Small intestine (tissue), 16 donors: ENCODE measurements at places on chromosomes 11 and 22.

DNA sequence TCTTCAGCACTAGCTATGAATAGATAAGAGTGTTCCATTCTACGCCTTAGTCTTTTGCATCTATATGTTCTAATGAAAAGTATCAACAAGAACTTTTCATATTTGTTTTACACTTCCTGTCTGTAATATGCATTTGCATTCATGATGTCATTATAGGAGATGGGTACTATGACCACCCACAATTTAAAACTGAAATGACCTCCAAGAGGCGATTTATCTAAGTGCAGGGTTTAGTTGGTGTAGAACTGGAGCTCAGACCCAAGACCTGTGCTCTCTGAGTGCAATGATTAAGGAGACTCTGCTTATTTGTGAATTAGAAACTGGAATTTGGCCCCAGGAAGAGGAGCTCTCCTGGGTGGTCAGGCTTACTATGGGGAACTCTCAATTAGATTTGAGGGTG lies 289.1 kb downstream of the ETS1 start:
- H3K36me3 ChIP-seq = no peaks in the 10 kb centered on the region
- H3K4me3 ChIP-seq = no peak overlapping the region
- H3K27ac ChIP-seq = peak overlapping the region; percentile 1
- no peak for DNase-seq
- H3K27me3 ChIP-seq = no peaks in the 10 kb centered on the region

- no peaks in the 10 kb centered on the region for H3K36me3 ChIP-seq
- DNase-seq = no peak
- no peaks in the 10 kb centered on the region for H3K4me1 ChIP-seq
- H3K27me3 ChIP-seq = no peaks in the 10 kb centered on the region
- H3K27ac ChIP-seq = no peak overlapping the region
Observed at GRCh38 chr11:93340223-93340622, 9.7 kb downstream of the DEUP1 start.

DNA sequence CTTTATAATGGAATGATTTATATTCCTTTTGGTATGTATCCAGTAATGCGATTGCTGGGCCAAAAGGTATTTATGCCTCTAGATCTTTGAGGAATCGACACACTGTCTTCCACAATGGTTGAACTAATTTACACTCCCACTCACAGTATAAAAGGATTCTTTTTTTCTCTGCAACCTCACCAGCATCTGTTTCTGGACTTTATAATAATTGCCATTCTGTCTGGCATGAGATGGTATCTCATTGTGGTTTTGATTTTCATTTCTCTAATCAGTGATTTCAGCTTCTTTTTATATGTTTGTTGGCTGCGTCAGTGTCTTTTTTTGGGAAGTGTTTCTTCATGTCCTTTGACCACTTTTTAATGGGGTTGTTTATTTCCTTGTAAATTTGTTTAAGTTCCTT lies 679.3 kb downstream of the JRKL start:
- H3K27ac ChIP-seq = no peak overlapping the region
- no peaks in the 10 kb centered on the region for H3K27me3 ChIP-seq
- H3K36me3 ChIP-seq = no peaks in the 10 kb centered on the region
- no peaks in the 10 kb centered on the region for H3K4me1 ChIP-seq

GRCh38 chr11:74847395-74847794 lies 98.7 kb downstream of the RNF169 start:
- no peaks in the 10 kb centered on the region for H3K27me3 ChIP-seq
- no peak overlapping the region for H3K27ac ChIP-seq
- H3K4me3 ChIP-seq = no peak overlapping the region
- peaks cover 80% of the 10 kb centered on the region for H3K36me3 ChIP-seq
- H3K4me1 ChIP-seq = no peaks in the 10 kb centered on the region
- no peak for DNase-seq

DNA sequence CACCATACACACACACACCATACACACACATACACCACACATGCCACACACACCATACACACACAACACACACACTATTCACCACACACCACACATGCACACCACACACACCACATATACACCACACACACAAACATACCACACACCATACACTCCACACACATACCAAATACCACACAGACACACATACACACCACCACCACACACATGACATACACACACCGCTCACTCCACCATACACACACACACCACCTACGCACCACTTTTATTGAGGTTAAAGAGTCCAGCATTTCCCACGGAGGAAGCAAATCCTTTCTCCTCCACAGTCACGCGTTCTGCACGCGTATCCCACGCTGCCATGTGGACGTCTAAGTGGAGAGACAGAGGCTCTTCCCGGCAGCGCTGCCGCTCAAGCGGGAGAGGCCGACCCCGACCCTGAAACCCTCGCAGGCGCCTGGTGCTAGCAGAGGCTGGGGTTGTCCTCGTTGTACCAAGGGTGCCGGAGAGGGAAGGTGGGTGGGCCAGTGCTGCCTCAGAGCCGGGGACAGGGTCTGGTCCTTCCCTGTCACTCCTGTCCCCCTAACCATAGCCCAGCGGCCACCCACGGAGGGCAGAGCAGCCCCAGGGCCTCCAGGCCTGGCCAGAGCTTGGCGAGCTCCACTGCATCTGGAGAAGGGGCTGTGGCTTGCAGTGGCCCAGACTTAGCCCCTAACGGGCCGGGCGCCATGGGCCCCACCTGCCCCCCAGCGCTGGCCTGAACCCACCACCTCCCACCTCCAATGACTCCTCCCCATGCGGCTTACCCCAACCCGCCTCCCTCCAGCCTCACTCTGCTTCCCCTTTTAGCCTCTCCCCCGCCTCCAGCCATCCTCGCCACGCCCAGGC lies 1495.0 kb downstream of the BRD1 start:
- no peaks in the 10 kb centered on the region for H3K27me3 ChIP-seq
- H3K4me1 ChIP-seq = no peaks in the 10 kb centered on the region
- no peaks in the 10 kb centered on the region for H3K36me3 ChIP-seq
- no peak overlapping the region for H3K4me3 ChIP-seq

DNA sequence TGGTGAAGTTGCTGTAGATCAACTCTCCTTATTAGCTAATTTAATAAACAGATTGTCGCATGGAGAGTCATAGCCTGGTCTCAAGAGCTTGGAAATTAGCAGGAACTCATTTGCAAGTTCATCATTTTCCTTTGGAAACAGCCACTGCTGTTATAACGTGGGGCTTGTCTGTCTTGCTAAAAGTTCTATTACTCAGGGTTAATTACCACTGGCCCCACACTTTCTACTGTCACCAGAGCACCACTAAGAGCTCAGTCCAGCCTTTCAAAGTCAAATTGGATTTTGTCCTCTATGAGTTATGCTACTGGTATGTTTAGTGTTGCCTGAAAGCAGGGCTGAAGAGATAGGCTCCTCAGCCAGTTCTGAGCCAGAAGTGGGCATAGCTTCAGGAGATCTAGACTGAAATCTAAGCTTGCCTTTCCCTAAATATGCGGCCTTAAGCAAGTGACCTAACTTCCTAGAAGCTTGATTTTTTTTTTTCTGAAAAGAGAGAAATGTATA lies 292.2 kb downstream of the INSC start:
- no peak overlapping the region for H3K4me3 ChIP-seq
- no peaks in the 10 kb centered on the region for H3K36me3 ChIP-seq
- no peaks in the 10 kb centered on the region for H3K27me3 ChIP-seq
- H3K27ac ChIP-seq = peak overlapping the region; percentile 21

DNA sequence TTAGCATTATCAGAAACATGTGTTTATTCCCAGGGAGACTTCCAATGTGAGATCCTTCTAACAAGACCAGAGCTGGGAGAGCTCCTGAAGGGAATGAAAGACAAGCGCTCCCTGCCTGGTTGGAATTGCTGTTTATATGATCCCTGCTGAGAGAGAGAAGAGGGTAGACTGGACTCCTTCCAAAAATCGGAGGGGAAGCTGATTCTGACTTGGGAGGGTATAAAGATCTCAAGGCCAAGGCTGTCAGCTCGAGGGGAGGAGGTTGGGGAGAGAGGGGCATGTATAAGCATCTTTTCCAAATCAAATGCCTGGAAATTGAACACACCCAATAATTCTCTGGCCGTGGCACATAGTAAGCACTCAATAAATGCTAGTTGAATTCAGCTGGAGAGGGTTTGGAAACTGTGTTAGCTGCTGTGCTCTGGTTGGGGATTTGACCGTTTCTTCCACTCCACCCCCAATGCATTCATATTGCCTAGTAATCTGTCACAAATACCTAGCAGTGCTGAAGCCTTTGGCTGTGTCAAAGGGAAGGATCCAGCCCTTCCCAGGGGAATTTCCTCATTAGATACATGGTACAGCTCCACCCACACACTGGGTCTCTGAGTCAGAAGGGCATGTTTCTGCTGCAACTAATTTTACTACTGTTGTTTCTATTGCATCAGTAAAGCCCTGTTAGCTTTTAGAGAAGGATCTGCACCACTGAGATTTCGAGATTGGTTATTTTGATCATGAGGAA lies 61.5 kb downstream of the CACNG2 start:
- H3K27ac ChIP-seq = no peak overlapping the region
- no peaks in the 10 kb centered on the region for H3K36me3 ChIP-seq
- peaks cover 2% of the 10 kb centered on the region for H3K27me3 ChIP-seq
- H3K4me3 ChIP-seq = no peak overlapping the region
- no peak for DNase-seq

GRCh38 chr22:23389271-23390071 lies 190.6 kb downstream of the IGLL1 start:
- no peak overlapping the region for H3K27ac ChIP-seq
- H3K36me3 ChIP-seq = no peaks in the 10 kb centered on the region
- no peaks in the 10 kb centered on the region for H3K27me3 ChIP-seq
- no peaks in the 10 kb centered on the region for H3K4me1 ChIP-seq

DNA sequence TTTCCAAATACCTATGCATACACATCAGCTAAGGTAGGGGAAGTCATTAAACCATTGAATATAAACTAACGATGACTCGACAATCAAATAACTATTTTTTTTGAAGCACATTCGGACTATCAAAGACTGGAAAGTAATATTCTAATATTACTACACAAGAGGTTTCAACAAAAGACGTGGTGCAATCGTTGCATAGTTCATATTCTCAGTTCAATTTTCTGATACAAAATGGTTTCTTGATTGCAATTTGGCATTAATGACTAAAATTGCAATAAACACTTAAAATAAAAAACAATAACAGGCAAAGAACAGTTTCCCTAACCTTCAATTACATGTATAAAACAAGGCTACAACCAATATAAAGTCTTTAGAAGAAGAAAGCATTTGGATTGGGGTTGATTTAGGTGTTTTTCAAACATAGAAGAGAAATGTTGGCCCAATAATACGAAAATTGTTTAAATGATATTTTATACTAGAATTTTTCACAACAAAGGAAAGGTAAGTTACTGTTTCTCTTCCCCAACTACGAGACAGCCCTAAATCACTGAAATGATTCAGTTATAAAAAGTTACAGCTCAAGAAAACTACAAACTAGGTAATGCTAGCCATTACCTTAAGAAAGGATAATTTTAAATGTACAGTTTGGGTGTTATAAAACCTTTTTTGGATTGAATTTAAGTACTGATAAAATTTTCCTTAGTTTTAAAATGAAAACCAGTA lies 17.6 kb downstream of the BLID start:
- no peak overlapping the region for H3K4me3 ChIP-seq
- no peaks in the 10 kb centered on the region for H3K4me1 ChIP-seq
- H3K27ac ChIP-seq = no peak overlapping the region
- no peaks in the 10 kb centered on the region for H3K36me3 ChIP-seq
- peaks cover 32% of the 10 kb centered on the region for H3K27me3 ChIP-seq
- DNase-seq = no peak

DNA sequence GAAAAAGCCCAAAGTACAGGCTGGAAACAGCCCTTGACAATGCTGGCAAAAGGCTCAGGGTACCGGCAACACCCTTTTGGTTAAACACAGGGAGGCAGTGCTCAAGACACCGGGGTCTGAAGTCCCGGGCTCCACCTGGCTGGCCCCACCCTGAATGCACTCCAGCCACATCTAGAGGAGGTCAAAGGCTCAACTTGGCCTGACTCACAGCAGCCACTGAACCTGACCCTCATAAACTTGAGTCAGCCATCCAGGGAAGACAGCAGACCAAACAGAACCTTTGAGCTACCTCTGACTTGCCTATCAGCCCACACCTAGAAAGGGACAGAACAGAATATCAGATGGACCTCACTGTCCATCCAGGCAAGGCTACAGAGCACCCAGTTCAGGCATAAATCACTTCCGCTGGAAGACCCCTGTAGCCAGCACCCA lies 3.8 kb downstream of the CFL1 start:
- H3K36me3 ChIP-seq = peaks cover 11% of the 10 kb centered on the region
- H3K27ac ChIP-seq = peak overlapping the region; percentile 98
- peak; percentile 94 for DNase-seq
- peaks cover 9% of the 10 kb centered on the region for H3K4me1 ChIP-seq
- H3K4me3 ChIP-seq = no peak overlapping the region
- no peaks in the 10 kb centered on the region for H3K27me3 ChIP-seq

DNA sequence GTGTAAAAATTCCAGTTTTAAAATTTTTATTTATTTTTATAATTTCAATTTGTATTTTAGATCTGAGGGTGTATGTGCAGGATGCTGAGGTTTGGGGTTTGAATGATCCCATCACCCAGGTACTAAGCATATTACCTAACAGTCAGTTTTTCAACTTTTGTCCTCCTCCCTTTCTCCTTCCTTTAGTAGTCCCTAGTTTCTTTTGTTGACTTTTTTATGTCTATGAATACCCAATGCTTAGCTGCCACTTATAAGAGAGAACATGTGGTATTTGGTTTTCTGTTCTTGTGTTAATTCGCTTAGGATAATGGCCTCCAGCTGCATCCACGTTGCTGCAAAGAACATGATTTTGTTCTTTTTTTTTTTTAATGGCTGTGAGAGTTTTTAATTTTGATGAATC lies 35.7 kb upstream of the UCP3 start:
- no peaks in the 10 kb centered on the region for H3K27me3 ChIP-seq
- no peaks in the 10 kb centered on the region for H3K4me1 ChIP-seq
- H3K4me3 ChIP-seq = no peak overlapping the region
- no peak for DNase-seq
- peaks cover 23% of the 10 kb centered on the region for H3K36me3 ChIP-seq

DNA sequence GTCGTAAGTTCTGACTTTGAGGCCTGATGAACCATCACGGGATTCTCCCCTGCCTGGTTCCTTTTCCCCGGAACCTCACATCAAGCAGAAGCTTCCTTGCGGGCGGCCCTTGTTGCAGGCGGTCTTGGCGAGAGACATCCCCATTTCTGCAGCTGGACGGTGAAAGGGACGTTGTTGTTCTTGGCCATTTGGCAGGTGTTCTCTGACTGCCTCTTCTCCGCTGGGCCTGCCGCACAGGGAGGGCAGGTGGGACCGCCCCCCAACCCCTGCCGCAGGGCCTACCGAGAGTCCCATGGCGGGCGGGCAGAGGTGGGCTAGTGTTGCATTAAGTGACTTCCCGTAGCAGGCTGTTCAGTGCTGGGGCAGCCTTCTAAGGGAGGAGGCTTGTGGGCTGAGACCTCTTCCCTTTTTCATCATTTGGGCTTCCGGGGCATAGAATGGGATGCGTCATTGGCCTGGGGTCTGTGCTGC lies 26.9 kb upstream of the GRAMD4 start:
- peaks cover 1% of the 10 kb centered on the region for H3K4me1 ChIP-seq
- H3K27ac ChIP-seq = no peak overlapping the region
- H3K4me3 ChIP-seq = no peak overlapping the region

GRCh38 chr11:72716290-72716689 lies 35.9 kb downstream of the ARAP1 start:
- H3K4me1 ChIP-seq = peaks cover 13% of the 10 kb centered on the region
- H3K27me3 ChIP-seq = no peaks in the 10 kb centered on the region
- no peak overlapping the region for H3K4me3 ChIP-seq
- H3K36me3 ChIP-seq = no peaks in the 10 kb centered on the region

- no peak for DNase-seq
- no peaks in the 10 kb centered on the region for H3K27me3 ChIP-seq
- peaks cover 78% of the 10 kb centered on the region for H3K4me1 ChIP-seq
- H3K27ac ChIP-seq = no peak overlapping the region
- no peaks in the 10 kb centered on the region for H3K36me3 ChIP-seq
Observed at GRCh38 chr11:75510004-75510722, 15.6 kb downstream of the GDPD5 start.
